ENCODE measurements at places on chromosomes 2 and 18. TPM values are rescaled to one million over a fixed set of nuclear protein-coding genes. Genes with fewer than 3 reads are reported as not detected.

The FAM110C gene
- not detected for total RNA-seq

The MAPRE3 gene
- 0.57 TPM for total RNA-seq

The DHRS9 gene
- not detected for total RNA-seq

The RGPD3 gene
- 0.02 TPM for total RNA-seq

The ITGA6 gene
- total RNA-seq, result 47.7 TPM

The SIX3 gene
- total RNA-seq, result not detected

The REG3G gene
- not detected for total RNA-seq

The AGAP1 gene
- 8.7 TPM for total RNA-seq

The IL36A gene
- not detected for total RNA-seq

The DUSP19 gene
- total RNA-seq, result 2.4 TPM

The ABI2 gene
- total RNA-seq, result 37.2 TPM

The HRH4 gene
- not detected for total RNA-seq

The SERPINB13 gene
- total RNA-seq, result not detected

The EPC2 gene
- total RNA-seq, result 14.6 TPM

The IL36G gene
- total RNA-seq, result not detected

DNA sequence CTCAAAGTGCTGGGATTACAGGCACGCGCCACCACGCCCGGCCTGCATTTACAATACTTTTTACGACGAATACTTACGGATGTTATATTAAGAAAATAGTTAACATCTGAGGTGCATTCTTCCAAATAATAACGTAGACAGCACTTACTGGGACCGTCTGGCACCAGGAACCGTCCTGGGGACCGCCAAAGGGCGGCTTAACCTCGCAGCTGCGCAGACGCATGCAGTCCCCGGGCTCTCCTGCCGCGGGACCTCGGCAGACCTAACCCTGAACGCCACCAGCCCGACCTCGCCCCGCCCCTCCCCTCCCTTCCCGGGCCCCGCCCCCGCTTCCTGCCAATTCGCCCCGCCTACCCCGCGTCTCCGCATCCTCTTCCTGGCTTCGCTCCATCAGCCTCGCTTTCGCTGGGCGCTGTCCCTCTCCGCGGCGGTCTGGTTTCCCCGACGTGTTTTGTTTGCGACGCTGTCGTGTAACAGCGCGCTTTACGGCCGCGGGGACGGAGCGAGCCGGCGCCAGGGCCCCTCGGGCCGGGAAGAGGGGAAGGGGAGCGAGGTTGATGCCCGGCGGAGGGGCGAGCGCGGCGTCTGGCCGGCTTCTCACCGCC lies at the start of gene CNOT11:
TSS of gene CNOT11 (plus strand) at position 479 of the 605 bp plus-strand sequence. CDS start at position 558, 79 bp downstream.
- DNase-seq, result peak; percentile 95

- DNase-seq, result no peak
These were observed 179.8 kb upstream of the HAAO start for GRCh38 chr2:42971947-42972736.

DNA sequence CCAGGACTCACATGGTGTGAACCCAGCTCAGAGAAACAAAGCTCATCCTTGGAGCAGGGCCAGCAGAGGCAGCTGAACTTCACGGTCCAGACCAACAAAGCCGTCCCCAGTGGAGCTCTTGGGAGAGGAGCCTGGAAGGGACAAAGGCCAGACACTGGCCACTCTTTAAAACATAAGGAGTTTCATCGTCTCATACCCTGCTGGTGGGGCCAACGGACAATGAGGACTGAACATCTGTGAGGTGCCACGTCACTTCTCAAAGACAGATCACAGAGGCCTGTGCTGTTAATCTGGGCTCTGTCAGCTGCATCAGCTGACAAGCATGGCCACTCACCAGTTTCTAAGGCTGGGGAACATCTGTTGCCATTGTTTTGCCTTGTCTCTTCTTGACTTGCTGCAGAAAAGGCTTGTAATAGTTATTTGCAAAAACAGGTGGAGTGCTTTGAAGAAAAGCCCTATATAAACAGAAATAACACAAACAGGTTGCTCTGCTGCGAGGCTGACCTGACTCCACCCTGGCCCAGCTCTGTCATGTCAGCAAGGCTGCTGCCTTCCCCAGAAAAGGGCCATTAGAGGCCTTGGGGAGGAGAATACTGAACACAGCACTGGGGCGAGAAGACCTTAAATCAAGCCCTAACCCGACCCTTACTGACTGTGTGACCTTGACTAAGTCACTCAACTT lies 68.1 kb upstream of the DAPL1 start:
- DNase-seq, result no peak

GRCh38 chr2:182890305-182890704 lies 23.9 kb upstream of the FRZB start:
- DNase-seq, result no peak

DNA sequence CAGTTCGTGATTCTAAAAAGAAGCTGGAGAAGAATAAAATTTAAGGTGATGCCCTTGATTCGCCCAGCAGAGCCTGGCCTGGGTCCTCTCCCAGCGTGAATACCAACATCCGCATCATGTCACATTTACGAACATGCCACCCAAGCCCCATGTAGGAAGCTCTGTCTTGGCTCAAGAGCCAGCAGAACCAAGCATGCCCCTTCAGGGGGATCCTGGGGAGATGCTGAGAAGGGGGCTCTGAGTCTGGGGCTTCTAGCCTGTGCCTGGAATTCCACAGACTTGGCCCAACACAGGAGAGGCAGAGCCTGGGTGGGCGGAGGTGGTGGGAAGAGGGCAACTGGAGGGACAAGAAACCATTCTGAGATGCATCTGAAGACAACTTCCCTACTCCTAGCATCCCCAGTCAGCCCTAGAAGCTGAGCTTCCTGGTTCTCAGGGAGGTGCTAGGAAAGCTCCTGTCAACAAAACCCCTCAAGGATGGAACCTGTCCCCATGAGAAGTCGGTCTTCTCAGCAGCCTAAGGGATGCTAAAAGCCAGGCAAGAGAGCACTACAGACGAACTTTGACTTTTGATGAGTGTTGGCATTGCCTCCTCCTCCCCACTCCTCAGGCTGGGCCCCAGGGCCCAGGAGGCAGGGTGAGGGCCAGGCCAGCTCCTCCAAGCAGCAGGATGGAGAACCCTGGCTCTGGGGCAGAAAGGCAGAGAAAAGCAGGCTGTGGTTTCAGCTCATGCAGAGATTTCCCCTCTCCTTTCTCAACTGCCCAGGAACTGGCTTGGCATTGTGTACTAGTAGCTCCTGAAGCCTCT lies 57.9 kb downstream of the POLR1A start:
- no peak for DNase-seq

DNA sequence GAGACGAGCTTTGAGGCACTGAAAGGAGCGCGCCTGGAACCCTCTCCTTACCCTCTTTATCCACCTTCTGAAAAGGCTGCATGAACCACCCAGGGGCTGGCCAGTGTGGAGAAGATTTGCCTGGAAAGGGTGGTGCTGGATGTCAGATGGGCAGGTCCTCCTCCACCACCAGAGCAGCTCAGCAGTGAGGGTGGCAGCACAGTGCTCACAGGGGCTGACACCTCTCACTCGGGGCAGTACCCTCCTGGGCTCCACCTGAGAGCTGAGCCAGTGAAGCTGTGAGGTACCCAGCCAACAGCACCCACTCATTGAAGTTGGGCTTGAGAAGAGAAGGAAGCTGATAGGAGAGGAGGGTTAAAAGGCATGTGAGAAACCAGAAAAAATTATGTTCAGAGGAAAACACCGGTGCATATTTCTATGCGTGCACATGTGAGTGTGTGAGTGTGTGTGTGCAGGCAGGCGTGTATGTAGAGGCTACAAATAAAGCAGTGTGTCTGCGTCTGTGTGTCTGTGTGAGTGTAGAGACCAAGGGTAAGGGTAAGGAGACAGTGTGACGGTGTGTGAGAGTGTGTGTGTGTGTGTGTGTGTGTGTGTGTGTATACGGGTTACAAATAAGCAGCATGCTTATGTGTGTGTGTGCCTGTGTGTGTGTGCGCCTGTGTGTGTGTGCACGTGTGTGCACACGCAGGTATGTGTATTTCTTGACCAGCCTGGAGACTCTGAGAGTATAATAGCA lies 40.7 kb downstream of the TEX44 start:
- no peak for DNase-seq

DNA sequence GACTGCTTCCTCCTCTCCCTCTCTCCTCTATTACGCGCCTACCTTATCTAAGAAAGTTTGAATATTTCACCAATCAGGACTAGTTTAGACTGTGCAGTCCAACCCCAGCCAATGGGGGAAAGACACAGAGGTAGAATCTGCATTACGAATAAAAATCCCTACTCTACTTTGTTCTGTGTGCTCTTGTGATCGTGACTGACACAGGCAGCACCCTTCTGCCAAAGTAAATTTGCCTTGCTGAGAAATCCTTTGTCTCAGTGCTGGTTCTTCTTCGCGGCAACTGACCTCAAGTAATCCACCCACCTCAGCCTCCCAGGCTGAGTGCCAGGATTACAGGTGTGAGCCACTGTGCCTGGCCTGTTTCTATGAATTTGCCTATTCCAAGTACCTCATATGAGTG lies 8.6 kb upstream of the CDCA7 start:
- peak; percentile 9 for DNase-seq

- no peak for DNase-seq
These were observed 138.3 kb downstream of the FMNL2 start for GRCh38 chr2:152473151-152473857.

DNA sequence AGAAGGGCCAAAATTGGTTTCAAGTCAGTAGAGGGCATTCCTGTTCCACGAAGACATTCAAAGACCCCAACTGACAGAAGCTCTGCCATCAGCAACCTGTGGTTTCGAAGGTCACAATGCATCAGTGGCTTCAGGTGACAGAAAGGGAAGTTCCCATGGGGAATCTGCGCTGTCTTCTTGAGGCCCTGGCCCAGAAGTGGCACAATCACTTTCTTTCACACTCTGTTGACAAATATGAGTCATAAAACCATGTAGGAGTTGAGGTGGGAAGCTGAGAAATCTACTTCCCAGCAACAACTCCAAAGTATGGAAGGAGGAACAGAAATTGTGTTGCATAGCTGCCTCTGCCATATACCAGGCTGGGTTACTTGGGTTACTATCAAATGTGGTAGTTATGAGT lies 621.1 kb upstream of the FANCL start:
- DNase-seq, result no peak

- no peak for DNase-seq
These were observed 277.7 kb upstream of the SALL3 start for GRCh38 chr18:78701771-78702396.

DNA sequence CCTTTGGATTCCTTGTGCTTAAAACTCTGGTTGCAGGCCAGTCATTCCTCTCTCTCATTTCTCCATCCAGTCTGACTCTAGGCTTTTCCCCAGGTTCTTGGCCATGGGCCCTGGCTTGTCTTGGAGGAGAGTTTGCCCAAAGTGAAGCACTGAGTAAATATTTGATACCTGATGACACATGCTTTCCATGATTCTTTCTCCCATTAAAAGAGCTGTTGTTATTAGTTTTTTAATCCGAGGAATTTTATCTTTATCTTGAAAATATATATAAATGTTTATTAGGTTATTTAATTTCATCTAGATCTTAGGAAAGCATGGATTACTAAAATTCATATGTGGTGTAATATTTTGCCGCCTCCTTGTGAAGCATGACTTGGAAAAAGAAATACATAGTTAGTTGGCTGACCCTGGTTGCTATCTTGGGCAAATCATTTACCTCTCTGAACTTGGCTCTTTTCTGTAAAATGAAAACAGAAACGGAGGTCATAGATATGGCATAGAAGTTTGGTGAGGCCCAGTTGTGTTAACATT lies 650.1 kb downstream of the SLC4A3 start:
- peak; percentile 96 for DNase-seq

DNA sequence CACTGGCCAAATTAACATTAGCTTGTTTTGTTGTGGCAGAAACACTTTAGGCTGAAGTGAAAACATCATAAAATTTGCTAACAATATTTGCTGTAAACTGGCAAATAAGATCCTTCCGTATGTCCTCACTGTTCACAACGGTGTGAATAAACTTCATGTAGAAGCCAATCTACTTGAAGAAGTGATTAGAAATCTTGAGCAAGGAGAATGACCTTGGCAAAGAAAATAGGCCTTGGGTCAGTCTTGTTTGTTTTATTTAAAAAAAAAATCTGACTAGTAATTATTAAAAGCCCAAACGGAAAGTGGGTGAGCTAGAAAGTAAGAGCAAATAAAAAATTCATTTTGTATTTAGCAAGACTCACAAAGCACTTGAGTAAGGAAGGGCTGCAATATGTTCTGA lies 197.0 kb downstream of the CPS1 start:
- no peak for DNase-seq

- DNase-seq, result no peak
These were observed 73.9 kb upstream of the TAF1B start for GRCh38 chr2:9769171-9770005.

- no peak for DNase-seq
These were observed 263.1 kb downstream of the TNS1 start for GRCh38 chr2:217739741-217740140.

GRCh38 chr2:52220393-52220792 lies 1188.5 kb upstream of the NRXN1 start:
- DNase-seq, result no peak

DNA sequence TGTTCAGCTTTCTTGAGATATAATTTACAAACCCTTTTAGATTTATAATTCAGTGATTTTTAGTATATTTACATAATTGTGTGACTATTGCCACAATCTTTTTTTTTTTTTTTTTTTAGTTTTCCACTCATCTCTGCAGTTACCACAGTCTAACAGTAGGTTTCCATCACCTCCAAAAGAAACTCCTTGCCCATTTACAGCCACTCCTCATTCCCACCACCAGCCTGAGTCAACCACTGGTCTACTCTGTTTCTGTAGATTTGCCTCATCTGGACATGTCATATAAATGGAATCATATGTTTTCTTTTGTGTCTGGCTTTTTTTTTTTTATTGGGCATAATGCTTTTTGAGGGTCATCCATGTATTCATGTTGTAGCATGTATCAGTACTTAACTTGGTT lies 16.1 kb downstream of the MTX2 start:
- peak; percentile 18 for DNase-seq

DNA sequence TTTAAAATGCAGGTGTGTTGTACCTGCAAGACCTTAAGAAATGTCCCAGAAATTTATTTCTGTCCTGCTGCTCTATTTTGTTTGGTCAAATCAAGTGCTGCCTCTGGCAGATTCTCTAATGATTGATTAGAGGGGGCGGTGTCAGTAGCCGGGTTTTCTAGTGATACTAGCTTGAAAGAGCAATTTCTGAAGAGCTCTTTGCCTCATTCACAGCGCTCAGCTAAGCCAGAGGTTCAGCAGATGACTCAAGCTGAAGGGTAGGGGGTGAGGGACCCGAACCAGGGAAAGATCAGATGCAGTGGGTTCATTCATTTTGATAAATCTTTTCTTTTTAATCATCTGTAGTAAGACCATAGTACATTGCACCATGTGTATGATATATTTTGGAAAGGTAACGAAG lies 15.0 kb downstream of the ZBTB7C start:
- no peak for DNase-seq

- no peak for DNase-seq
These were observed 14.4 kb downstream of the DDX18 start for GRCh38 chr2:117828870-117829269.

DNA sequence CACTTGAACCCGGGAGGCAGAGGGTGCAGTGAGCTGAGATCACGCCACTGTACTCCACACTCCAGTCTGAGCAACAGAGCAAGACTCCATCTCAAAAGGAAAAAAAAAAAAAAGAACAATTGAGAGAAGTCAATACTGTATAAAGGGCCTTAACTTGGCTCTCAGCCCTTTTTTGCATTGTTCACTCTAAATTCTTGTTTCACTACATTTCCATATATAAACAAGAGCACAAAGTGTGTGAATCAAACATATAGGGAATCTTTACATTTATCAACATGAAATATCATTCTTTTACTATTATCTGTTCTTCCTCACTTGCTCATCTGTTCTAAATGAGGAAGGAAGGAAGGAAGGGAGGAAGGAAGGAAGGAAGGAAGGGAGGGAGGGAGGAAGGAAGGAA lies 90.8 kb downstream of the AP1S3 start:
- no peak for DNase-seq
